ENCODE measurements at places on chromosomes 2 and 18.

DNA sequence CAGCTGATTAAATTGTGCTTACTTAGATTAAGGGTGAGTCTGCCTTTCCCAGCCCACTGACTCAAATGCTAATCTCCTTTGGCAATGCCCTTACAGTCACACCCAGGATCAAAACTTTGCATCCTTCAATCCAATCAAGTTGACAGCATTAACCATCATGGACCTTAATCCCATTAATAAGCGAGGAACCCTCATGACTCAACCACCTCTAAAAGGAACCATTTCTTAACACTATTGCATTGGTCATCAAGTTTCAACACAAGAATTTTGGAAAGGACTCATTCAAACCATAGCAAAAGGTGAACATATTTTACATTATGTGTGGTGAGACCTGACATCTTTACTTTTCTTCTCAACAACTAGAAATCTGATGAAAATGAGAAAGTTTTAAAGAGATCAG lies 187.0 kb downstream of the OSR1 start:
- no peak for DNase-seq

- no peak for DNase-seq
These were observed 64.0 kb downstream of the CHST9 start for GRCh38 chr18:27121108-27121507.

GRCh38 chr18:72460210-72460680 lies 83.9 kb downstream of the CBLN2 start:
- DNase-seq: no peak

GRCh38 chr2:45340318-45340717 lies 270.7 kb downstream of the SRBD1 start:
- no peak for DNase-seq

- no peak for DNase-seq
These were observed 227.6 kb downstream of the MYCN start for GRCh38 chr2:16167870-16168426.

GRCh38 chr2:133458280-133458679 lies 110.0 kb downstream of the NCKAP5 start:
- DNase-seq: no peak

GRCh38 chr2:120294008-120294340 lies 41.3 kb downstream of the RALB start:
- DNase-seq: no peak

- no peak for DNase-seq
These were observed 10.4 kb upstream of the FAM228A start for GRCh38 chr2:24164416-24164973.

DNA sequence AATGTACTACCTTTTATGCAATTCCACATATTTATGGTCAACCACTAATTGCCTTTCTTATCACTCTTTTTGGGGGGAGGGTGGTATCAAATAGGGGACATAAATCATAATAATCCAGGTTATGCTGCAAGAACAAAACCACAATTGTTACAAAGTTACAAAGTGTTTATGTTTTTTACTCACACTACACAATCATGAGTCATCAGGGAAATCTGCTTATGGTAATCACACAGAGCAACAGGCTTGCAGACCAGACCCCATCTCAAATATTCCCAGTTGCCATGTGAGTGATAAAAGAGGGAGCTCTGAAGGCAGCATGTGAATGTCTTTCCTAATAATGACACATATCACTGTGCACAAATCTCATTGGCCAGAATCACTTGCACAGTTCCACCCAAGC lies 304.7 kb upstream of the TMEFF2 start:
- DNase-seq: no peak

GRCh38 chr2:131153529-131153928 lies 48.4 kb downstream of the PLEKHB2 start:
- no peak for DNase-seq

DNA sequence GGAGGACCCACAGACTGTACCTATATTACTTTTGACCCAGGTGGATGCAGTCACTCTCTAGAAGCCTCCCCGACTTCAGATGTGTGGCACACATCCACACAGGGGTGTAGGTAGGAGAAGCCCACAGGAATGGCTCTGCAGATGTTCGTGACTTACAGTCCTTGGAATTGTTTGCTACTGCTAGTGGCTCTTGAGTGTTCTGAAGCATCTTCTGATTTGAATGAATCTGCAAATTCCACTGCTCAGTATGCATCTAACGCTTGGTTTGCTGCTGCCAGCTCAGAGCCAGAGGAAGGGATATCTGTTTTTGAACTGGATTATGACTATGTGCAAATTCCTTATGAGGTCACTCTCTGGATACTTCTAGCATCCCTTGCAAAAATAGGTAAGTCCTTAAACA lies 605 bp downstream of the SLC9A4 start:
- no peak for DNase-seq

- DNase-seq: no peak
These were observed 14.7 kb upstream of the ERCC3 start for GRCh38 chr2:127308586-127309138.

DNA sequence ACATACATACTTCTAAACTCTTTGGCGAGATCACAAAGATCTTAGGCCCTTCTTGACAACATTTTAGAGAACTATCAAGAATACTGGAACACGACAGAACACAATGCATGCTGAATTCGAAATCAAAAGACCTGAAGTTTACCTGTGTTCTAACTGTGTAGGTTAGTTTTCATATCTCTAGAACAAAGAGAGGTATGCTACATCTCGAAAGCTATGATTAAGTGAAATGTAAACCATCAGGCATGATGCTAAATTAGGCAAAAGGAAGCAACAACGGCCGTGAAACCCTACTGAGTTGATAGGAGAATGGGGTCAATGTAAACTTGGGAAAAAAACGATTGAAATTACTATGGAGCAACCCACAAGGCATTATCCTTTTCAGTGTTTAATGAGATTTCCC lies 43.7 kb downstream of the IKZF2 start:
- no peak for DNase-seq

- no peak for DNase-seq
These were observed 198.9 kb downstream of the SMAD7 start for GRCh38 chr18:48751727-48752468.

DNA sequence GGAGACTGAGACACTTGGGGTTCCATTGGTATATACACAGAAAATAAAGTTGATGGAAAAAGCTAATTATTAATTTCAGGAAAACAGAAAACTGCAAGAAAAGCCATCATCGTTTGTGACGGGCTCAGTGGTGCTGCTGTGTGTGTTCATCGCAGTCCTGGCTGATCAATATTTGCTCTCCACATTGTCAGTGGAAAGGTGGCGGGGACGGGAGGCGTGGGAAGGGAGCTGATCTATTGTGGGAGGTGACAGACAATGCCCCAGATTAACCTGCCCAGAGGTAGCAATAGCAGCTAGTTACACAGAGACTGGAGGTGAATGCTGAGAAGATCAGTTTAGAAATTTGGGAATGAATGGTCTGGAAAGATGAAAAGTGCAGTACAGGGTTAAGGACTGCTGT lies 50.0 kb upstream of the CTDP1 start:
- DNase-seq: no peak

DNA sequence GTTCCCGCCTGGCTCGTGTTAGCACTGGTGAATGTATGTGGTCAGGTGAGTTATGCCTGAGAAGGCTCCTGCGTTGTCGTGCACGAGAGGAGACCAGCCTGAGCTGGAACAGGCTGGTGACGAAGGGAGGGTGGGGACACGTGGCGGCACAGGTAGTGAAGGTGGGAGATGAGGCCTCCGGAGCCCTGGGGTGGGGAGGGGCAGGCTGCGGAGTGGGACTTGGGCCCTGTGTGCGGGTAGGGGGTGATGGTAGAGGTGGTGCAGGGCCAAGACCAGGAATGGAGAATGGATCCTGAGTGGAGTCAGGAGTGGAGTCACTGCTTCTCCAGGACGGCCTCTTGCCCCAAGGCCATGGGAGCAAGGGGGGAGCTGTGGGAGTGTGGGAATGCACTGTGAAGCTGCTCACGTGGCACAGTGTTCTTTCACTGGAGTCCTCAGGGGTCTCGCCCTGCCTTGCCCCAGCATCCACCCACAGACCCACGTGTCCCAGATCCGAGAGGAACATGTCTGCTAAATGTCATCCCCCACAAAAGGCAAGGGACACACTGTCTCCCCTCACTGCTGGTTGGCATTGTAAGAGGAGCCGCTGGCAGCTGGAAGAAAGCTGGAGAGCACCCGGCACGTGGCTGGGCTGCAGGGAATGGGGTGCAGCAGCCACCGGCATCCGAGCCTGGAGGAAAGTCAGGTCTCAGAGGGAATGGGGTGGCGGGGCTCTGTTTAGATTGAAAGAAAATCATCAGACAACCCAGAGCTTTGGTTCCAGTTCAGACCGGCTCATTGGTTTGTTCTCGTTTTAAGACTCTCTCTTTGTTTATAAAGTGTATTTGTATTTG lies 63.7 kb downstream of the CYP26B1 start:
- DNase-seq: no peak

- DNase-seq: no peak
These were observed 303.4 kb upstream of the NCKAP5 start for GRCh38 chr2:133871545-133872209.

DNA sequence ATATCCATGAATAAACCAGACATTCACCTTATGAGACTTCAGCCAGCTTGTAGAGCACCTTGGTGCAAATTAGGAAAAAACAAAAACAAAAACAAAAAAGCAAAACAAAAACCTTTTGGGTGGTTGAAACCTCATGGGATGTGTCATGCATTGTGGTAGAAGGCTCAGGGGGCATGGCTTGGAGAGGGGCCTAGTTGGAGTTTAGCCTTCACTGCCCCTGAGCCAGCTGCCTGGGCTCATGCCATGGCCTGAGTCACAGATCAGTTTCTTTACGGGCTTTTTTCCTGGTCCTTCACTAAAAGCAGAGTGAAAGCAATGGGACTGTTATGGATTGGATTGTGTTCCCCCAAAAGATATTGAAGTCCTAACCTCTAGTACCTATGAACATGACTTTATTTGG lies 22.0 kb upstream of the DAPL1 start:
- DNase-seq: no peak

DNA sequence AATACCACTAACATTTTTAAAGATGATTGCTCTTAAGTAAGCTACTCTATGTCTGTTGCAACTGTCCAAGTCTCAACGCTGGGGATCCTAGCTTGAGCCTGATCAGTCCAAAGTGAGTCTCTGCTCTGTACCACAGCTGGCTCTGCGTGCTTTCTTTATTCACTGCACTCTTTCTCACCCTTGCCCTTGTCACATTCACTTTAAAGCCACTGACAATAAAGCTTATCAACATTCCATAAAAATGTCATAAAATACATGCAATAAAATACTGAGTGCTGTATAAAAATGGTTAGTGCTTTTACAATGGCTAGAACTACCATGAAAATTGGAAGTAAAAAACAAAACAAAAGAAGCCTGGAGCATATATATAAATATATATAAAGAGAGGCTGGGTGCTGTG lies 45.5 kb upstream of the LRRTM4 start:
- no peak for DNase-seq

DNA sequence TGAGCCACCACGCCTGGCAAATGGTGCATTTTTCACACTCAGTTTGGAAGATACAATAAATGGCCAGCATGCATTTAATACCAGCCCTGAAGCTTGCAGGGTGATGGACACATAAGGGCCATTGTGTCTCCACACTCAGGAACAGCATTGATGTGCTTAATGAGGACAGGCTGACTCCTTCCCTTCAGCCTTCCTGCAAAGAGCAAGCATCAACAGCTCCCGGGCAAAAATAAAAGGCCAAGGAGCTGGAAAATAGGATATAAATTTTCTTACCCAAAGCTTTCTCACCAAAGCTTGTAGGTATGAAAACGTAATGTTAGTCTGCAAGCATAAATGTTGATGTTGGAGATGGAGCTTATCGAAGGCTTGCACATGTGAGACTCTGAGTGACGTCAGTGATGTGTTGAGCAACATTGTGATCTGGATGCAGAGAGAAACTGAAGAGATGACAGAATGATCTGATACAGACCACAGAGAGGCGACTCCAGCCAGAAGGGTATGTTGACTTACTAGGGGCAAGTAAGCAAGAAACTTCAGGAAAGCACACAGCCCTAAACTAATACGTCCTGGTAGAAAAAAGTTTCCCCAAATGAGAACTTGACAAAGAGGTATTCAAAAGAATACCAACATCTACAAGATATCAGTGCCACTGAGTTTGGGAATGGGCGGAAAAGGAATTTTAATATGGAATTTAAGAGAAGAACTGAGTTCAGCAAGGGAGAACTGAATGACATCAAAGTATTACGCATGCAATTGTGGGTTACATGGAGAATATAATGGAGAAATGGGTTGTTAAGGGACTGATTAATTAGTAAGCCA lies 256.5 kb downstream of the TGIF1 start:
- no peak for DNase-seq

DNA sequence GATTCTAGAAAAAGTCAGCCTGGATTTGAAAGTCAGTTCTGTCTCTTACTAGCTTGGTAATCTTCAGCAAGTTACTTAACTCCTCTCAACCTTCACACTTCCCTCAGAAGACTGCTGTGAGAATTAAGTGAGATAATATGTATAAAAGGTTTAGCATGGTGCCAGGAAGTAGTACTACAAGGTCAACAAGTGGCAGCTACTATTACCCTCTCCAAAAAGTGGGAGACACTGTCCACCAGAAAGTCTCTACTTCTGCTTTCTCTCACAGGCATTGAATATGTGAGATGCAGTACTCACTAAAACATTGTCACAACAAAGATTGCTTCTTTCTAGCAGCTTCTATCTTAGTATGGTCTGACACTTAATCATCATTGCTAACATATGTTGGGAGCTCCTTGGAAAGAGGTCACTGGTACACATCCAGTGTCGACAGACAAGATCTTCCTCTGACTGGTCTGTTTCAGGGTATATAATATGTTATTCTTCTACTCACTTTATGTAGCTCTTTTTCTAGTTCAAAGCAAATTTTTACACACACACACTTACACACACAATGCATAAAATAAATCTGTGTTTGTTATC lies 47.9 kb downstream of the DOCK10 start:
- no peak for DNase-seq
